ENCODE measurements at places on chromosomes 7 and 10. TPM values are rescaled to one million over a fixed set of nuclear protein-coding genes. Genes with fewer than 3 reads are reported as not detected.

DNA sequence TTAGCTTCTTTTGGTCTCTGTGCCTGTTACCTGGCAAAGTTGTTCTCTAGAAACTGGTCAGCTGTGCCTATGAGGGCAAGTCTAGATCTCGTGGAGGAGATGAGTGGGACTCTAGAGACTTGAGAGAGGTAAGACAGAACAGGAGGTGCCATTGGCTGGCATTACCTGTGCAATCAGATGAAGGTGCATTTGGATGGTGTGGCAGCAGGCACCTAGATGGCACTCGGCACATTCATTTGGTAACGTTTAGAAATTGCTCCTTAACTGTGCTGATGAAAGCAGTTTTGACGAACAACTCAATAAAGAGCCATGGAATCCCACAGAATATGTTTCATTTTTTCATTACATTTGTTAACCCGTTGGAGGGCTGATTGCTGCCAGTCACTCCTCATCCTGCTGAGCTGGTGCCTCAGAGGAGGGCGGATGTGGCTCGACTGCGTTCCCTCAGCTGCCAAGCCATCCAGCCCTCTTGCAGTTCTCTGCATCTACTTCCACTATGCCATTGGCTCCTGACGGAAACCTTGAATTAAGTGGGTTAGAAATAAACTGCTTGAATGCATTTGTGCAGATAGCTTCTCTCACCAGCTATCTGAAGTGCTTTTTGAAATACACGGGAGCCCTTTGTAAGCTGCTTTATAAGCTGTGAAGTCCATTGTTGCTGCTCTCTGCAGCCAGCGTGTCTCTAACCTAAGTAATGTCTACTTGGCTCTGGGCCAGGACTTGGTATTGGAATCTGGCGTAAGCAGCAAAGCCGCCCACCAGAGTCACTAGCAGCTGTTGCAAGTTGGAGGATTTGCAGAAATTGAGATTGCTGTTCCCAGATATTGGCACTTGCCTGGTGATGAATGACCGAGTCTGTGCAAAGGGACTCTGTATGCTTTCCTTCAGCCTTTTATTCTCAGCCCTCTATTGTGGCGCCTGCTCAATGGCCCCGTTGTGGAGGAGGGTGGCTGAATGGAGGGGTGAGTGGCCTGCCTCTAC lies 87.4 kb downstream of the LRRC4 start:
- DNase-seq, result no peak

- DNase-seq, result no peak
Measured at GRCh38 chr7:91374321-91374989, 110.2 kb downstream of the FZD1 start.

GRCh38 chr10:95698415-95698814 lies 4.7 kb upstream of the TCTN3 start:
- DNase-seq, result no peak

DNA sequence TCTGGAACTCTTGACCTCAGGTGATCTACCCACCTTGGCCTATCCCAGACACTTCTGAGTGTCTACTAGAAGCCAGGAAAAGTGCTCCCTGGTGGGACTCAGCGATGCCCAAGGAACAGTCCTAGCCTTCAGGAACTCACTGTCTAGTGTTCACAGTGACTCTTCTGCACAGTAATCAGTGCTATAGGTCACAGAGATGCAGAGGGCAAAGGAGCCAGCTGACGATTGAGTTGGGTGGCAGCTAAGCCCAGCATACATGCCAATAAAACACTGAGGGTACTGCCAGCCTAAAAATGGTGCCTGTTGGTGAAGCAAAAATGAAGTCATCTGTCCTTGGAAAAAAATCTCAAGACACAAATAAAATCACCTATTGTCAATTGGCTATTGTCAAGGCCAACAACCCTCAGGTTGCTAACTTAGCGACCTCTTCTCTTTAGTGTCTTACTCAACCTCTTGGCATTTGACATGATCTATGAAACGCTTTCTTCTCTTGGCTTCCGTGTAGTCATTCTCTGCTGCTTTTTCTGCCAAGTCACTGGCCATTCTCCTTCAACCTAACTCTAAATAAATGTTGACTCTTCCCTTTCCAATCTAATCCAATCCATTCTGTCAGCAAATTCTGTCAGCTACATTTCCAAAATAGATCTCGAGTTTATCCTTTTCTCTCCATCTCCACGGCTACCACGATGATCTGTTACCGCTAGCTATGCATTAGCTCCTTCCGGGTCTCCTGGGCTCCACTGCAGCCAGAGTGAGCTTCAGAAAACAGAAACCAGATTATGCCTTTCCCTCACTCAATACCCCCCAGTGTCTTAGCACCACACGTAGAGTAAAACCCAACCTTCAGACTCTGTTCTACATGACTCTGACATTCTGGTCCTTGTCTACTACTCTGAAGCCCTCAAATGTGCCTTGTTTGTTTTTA lies 99.2 kb downstream of the ATXN7L1 start:
- DNase-seq, result no peak

- DNase-seq, result no peak
Measured at GRCh38 chr10:69662901-69663300, 32.9 kb downstream of the FAM241B start.

DNA sequence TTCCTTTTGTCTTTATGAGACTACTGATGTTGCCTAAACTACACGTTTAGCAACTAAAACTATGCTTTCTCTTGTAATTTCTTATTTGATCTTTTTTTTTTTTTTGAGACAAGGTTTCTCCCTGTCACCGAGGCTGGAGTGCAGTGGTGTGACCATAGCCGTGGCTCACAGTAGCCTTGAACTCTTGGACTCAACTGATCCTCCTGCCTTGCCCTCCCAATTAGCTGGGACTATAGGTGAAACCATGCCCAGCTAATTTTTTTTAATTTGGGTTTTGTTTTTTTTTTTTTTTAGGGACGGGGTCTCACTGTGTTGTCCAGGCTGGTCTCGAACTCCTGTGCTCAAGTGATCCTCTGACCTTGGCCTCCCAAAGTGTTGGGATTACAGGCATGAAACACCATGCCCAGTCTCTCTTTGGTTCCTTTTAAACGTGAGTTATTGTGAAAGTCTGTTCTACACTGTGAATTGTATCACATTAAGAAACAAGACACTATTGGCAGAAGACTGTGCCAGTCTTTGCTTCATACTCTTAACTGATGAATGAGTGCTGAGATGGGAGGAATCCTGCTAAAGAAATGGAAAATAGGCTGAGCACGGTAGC lies 6.4 kb downstream of the TMEM248 start:
- no peak for DNase-seq

- DNase-seq, result no peak
Measured at GRCh38 chr7:114264023-114264422, 150.6 kb upstream of the FOXP2 start.

DNA sequence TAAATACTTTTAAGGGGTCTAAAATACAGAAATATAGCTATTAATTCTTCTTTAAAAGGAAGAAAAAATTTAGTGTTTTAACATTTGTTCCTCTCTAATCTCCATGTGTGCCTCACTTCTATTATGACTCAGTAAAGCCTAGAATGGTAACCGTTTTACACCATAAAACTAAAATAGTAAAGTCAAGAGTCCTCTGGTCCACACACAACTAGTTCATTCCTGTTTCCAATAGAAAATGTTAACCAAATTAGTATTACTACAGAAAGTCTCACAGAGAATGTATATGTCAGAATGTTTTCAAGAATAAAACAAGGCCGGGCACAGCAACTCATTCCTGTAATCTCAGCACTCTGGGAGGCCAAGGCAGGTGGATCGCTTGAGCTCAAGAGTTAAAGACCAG lies 55.8 kb downstream of the CNOT4 start:
- no peak for DNase-seq

DNA sequence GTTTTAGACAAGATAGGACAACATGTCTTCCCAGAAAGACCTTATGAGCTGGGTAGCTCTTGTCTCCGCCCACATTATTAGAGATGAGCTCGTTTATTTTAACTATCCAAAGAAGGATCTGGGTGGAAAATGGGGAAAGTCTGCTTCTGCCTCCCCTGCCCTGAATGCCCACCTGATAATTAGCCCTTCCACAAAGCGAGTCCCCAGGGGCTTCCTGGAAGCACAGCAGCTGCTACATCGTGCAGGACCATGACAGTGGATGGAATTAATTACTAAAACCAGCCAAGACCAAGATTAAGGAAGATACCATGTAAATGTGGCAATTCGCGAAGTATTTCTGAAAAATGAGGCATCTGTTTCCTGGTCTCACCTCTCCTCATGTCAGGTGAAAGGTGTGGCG lies 374.4 kb downstream of the PAXIP1 start:
- DNase-seq, result no peak

DNA sequence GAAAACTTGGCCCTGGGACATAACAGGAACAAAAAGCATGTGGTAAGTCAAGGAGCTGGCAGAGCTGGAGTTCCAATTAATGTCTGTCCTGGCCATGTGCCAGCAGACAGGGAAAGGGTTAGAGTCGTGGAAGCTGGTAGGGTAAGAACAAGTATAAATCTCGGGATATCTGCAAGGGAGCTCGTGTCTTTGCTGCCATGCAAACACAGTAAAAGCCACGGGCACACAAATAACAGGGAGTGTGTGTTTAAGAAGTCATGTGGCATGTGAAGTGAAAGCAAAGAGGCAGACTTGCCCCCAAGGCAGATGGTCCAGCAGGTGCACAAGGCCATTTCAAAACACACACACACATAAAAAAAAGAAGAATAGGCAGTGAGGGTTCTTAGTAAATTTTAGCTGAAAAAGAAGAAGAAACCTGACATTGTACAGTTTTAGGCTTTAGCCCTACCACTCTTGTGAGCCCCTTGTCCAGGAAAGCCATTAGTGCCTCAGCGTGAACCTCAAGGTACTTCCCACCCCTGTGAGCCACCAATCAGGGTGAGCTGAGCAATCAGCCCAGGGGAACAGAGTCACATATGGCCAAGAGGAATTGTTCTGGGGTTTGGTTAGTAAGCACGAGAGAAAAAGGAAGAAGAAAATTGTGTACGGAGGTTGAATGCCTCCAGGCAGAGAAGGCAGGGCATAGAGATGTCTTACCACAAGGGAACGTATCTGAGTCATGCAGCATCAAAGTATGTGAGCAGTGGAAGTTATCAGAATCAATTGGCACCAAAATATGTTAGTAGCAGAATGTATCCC lies 32.8 kb upstream of the ARHGAP12 start:
- no peak for DNase-seq

- DNase-seq, result peak; percentile 44
Measured at GRCh38 chr10:113326160-113327111, 226.4 kb upstream of the HABP2 start.

GRCh38 chr10:24465891-24466818 lies 257.2 kb downstream of the KIAA1217 start:
- DNase-seq, result no peak

- no peak for DNase-seq
Measured at GRCh38 chr10:50398381-50398780, 147.1 kb upstream of the ASAH2 start.

- DNase-seq, result no peak
Measured at GRCh38 chr10:28845009-28845682, 167.8 kb downstream of the BAMBI start.

DNA sequence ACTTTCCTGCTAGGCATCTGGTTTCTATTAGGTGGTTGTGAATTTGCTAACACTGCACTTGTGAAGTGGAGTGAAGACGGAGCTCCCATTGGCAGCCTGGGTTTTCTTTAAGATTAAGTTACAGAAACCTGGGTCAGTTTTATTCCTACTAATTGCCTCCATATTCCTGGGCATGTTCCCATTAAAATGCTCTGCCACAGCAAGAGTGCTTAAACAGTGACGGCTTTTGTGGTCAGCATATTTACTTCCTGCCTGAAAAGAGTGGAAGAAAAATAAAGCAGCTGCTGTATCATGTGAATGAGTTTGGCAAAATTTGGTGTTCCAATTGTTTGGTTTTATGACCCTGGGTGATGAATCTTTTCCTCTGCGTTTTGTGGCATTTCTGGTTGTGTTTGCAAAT lies 96.9 kb upstream of the PLXDC2 start:
- DNase-seq, result no peak

DNA sequence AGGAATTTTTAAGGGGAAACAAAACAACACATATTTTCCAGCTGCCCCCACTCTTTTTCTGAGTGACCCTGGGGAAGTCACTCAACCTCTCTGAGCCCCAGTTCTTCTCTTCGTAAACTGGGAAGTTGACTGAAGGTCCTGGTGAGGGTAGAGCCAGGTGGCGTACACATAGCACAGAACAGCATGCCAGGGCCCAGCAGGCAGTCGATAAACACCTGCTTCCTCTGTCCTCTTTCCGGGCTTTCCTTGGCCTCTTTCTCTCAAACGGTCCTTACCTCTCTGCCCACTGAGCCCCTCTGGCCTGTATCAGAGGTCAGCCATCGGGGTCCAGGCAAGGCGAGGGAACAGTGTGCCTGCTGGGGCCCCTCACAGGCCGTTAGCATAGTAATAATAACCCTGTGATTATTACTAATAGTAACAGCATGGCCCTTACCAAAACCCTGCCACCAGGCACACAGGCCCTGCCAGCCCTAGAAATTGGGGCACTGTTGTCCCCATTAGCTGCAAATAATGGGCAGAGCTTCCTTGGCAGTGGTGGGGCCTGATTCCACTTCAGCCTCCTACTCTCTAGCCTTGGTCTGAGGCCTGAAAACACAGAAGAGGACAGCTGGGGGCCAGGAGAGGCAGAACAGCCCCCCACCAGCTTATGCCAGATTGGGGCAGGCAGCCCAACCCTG lies 37.3 kb upstream of the SLC29A3 start:
- no peak for DNase-seq

DNA sequence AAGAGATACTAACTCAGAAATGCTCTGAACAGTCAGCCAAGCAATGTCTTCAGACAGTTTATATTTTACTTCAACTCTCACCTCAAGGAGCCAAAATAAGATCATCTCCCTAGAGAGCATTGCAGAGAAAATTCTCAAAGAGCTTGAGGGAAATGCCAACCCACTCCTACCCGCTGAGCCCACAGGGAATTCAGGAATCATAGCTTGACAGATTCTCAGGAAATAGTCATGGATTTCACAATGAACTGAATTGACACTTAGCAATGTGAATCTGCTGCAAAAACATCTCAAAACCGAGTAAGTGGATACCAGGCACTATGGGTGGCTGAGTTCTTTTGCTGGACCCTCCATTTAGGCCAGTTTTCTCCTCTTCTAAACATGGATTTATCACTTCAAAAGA lies 9.8 kb upstream of the PLAC9 start:
- DNase-seq, result no peak

- no peak for DNase-seq
Measured at GRCh38 chr10:73228247-73228646, 18.8 kb downstream of the DNAJC9 start.

- no peak for DNase-seq
Measured at GRCh38 chr7:151919595-151919994, 36.7 kb upstream of the GALNTL5 start.

The CDK1 gene
- total RNA-seq, result 2.2 TPM

The CUBN gene
- total RNA-seq, result 0.77 TPM

The SEMA3D gene
- total RNA-seq, result 0.94 TPM

The HEPACAM2 gene
- not detected for total RNA-seq

The VGF gene
- not detected for total RNA-seq

The PRR15 gene
- 0.35 TPM for total RNA-seq

The BTBD16 gene
- not detected for total RNA-seq

The GALNT17 gene
- total RNA-seq, result 57.9 TPM

The BNIP3 gene
- 142 TPM for total RNA-seq

The SPDYE1 gene
- not detected for total RNA-seq

The SCRN1 gene
- 18.7 TPM for total RNA-seq

The C10orf105 gene
- 0.07 TPM for total RNA-seq

The JCAD gene
- 30.4 TPM for total RNA-seq
